ENCODE measurements at places on chromosomes 12 and 14. TPM values are rescaled to one million over a fixed set of nuclear protein-coding genes. Genes with fewer than 3 reads are reported as not detected.

The GALNT16 gene
- 1.3 TPM for total RNA-seq

The AP4S1 gene
- 3.7 TPM for total RNA-seq

The FAM186B gene
- 0.12 TPM for total RNA-seq

The CSAD gene
- total RNA-seq: 17.3 TPM

The TSHR gene
- not detected for total RNA-seq

The RTN1 gene
- total RNA-seq: 3.7 TPM

The OR4K5 gene
- not detected for total RNA-seq

The OTOGL gene
- 0.10 TPM for total RNA-seq

GRCh38 chr12:100555722-100556121 is 17.8 kb upstream of the GAS2L3 start:
- DNase-seq: no peak

DNA sequence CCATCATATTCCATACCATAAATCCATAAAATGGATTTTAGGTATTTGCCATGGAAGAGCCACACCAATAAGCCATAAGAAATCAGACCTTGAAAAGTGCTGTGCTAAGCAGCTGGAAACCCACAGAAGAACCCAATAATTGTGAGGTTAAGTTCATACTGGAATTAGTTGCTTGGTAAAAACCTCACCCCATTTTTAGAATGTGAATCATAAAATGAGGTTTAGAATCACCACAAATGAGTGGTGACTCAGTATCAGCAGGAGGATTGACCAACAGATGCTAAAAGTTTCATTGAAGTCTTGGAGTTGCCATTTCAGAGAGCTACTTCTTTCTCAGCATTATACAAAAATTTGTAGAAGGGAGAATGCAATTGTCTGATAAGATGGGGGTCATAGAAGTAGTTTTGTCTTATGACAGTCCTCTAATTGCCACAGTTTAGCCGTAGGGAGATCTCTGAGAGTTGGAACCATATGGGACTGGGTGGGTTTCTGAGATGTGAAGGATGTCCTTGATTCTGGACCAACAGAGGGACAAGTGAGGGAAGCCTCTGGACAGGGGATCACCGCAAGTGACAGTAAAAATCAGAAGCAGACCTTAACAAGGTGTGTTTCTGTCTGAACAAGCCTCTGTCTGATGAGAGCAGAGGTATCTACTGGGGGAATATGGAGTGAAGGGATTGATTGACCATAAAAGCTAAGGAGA is 1.4 kb upstream of the STON2 start:
- DNase-seq: no peak

GRCh38 chr12:95763809-95764253 is 26.7 kb downstream of the NTN4 start:
- DNase-seq: no peak

GRCh38 chr12:87311206-87311605 is 718.0 kb downstream of the C12orf50 start:
- DNase-seq: no peak

- DNase-seq: peak; percentile 48
These were observed 1.5 kb upstream of the NTS start for GRCh38 chr12:85872497-85873091.

- no peak for DNase-seq
These were observed 456.5 kb upstream of the MIS18BP1 start for GRCh38 chr14:45709541-45709940.

DNA sequence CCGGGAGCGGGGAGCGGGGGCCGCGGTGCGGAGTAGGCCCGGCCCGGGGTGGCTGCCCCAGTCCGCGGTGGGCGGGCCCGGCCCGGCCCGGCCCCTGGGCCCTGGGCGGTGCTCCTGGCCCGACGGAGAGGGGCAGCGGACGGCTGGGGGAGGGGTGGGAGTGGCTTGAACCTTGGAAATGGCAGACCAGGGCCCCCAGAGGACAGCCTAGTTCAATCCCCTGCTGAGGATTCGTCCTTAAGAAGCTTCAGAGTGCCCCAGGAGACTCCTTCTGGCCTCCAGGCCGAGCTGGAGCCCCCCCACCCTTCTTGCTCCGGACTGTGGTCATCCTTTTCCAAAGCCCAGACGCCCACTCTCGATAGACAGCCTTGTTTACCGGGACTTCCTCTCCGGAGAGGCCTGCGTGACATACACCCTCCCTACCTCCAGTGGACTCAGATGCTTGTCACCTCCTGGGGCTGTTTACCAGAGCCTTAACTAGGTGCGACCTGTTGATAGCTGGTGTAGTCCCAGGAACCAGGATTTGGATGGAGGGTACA is 458 bp downstream of the KHNYN start:
- no peak for DNase-seq

DNA sequence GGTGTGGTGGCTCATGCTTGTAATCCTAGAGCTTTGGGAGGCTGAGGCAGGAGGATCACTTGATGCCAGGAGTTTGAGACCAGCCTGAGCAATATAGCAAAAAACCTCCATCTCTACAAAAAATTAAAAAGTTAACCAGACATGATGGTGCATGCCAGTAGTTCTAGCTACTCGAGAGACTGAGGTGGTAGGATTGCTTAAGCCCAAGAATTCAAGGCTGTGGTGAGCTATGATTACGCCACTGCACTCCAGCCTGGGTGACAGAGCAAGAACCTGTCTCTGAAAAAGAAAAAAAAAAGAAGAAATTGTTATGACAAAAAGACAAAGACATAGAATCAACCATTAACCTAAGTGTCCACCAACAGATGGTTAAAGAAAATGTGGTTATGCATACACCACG is 2.1 kb upstream of the ATP23 start:
- DNase-seq: no peak

DNA sequence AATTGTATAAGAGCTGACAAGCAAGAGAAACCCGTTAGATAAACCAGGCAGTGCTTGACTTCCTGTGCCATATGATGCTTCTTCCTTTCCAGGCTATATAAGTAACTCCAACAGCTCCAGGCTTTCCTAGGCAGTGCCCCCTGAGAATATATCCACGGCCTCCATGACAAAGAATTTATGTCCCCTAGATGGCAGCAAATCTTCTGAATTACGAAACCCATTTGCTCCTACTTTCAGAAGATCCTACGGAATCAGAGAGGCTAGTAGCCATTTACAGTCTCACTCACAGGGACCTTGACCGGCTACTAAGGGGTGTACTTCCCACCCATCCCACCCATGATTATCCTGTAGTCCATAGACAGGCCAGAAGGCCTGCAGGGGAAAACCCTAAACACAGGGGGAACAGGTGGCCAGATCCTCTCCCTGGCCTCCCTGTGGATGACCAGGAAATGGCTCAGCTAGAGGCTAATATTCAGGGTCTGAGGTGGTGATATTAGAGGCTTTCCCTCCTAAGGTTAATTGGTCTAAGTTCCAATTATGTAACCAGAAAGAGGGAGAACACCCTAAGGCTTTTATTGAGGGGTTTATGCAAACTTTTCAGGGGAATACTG is 77.2 kb upstream of the DCD start:
- peak; percentile 12 for DNase-seq

GRCh38 chr12:111211910-111212757 is 156.8 kb downstream of the PHETA1 start:
- DNase-seq: no peak

GRCh38 chr14:32761381-32761968 is 177.2 kb upstream of the NPAS3 start:
- DNase-seq: no peak

DNA sequence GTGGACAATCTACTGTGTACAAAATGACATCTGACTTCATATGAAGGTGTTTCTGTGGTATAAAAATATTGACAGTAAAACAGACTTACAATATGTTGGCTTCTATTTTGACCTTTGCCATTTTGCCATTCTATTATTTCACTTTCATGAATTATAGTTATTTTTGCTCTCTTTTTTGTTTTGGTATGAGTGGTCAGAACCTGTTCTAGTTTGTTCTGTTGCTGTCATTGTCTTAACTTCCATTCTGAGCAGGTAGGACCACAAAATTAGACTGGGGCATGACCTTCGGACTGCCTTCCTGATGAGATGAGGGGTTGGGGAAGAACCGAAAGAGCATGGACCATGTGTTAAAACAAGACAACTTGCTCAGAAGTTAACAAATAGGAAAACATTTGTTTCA is 36.5 kb upstream of the IFNG-AS1 start:
- no peak for DNase-seq

- no peak for DNase-seq
These were observed 65.1 kb upstream of the GPHB5 start for GRCh38 chr14:63383776-63384367.
